Right atrium auricular region (tissue), 2 donors: ENCODE measurements at places on chromosomes 16 and 17. TPM values are rescaled to one million over a fixed set of nuclear protein-coding genes. Genes with fewer than 3 reads are reported as not detected.

- peak overlapping the region; percentile 82 for H3K4me3 ChIP-seq
- peaks cover 29% of the 10 kb centered on the region for H3K36me3 ChIP-seq
- no peaks in the 10 kb centered on the region for H3K27me3 ChIP-seq
- DNase-seq = peak; percentile 90
- H3K4me1 ChIP-seq = no peaks in the 10 kb centered on the region
Measured at GRCh38 chr17:28726627-28727491, 826 bp upstream of the TLCD1 start.

DNA sequence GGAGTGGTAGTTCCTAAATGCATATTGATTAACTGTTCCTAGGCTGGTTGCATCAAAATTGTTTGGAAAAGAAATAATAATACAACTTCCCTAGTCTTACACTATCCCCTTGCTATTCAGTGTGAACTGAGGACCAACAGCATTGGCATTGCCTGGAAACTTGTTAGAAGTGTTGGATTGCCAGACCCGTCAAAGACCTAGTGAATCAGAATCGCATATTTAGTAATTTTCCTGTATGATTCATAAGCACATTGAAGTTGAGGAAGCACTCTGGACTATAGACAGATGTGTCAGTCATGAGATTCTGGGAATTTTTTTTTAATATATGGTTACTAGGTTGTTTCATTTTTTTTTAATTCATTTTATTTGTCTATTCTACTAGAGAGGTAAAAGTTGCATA, 34.7 kb upstream of the KCNJ16 start:
- no peaks in the 10 kb centered on the region for H3K27me3 ChIP-seq
- H3K4me3 ChIP-seq = no peak overlapping the region
- no peaks in the 10 kb centered on the region for H3K4me1 ChIP-seq
- no peak overlapping the region for H3K27ac ChIP-seq
- no peak for DNase-seq

- H3K4me3 ChIP-seq = peak overlapping the region; percentile 82
- H3K27ac ChIP-seq = no peak overlapping the region
- peaks cover 8% of the 10 kb centered on the region for H3K36me3 ChIP-seq
- H3K4me1 ChIP-seq = no peaks in the 10 kb centered on the region
Measured at GRCh38 chr17:65559461-65559803, 2.0 kb downstream of the AXIN2 start.

DNA sequence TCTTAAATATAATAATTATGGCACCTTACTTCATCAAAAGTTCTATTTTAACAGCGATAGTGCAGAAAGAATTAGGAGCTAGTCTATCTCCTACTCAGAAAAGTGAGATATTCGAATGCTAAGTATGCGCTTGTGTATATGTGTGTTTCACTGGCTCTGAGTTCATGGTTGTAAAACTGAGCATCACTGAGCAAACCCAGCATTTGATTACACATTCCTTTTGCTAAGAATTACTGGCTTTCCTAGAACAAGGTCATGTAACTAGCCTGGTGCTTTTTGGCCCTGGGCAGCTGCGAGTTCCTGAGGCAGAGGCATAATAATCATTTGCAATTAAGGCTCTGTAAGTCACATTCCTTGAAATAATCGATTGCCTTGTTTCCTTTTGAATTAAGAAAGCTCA, 157.2 kb downstream of the SNX29 start:
- H3K4me1 ChIP-seq = no peaks in the 10 kb centered on the region

Gene BEAN1
- 0.48 TPM for total RNA-seq

Gene CYTH1
- total RNA-seq = 31.0 TPM

Gene SLC9A5
- 2.4 TPM for total RNA-seq
